8988T (cell line): ENCODE measurements at places on chromosomes 7 and 10.

DNA sequence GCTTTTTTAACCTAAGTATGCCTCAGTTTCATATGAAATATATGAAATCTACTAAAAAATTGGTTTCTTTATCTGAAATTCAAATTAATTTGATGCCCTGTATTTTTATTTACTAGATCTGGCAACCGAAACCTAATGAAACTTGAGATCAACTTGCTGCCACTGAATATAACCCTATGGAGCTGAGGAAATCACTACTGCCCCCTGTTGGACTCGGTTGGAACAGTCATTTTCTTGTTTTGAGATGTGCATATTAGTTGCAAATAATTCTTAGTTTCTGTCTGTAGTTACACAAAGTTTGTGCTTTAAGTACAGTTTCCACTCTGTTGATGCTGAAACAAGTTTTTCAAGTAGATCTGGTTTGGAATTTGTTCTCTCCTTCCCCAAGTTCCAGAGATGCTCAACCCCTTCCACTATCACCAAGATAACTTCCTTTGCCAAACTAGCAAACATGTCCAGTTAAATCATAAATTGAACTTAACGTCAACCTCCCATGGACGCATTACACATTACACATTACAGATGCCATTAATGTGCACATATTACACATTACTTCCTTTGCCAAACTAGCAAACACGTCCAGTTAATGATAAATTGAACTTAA is 22.2 kb upstream of the EXOC4 start:
- DNase-seq = no peak

GRCh38 chr7:150958062-150958552 is 20.0 kb downstream of the KCNH2 start:
- no peak for DNase-seq

DNA sequence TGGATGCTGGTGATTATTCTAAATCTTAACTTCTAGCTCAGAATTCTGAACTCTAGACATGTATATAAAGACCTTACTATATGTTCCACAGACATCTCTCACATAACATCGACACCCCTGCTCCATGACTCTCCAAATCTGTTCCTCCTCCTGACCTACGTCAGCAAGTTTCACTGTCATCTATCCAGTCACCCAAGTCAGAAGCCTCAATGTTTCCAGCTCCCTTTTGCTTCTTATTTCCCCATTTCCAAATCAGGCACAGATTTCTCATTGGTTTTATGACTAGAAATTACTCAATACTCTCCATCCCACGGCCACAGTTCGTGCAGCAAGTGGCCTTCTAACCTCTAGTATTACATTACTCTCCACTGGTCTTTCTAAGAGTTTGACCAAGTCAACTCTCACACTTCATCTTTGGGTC is 28.5 kb downstream of the EPC1 start:
- no peak for DNase-seq

DNA sequence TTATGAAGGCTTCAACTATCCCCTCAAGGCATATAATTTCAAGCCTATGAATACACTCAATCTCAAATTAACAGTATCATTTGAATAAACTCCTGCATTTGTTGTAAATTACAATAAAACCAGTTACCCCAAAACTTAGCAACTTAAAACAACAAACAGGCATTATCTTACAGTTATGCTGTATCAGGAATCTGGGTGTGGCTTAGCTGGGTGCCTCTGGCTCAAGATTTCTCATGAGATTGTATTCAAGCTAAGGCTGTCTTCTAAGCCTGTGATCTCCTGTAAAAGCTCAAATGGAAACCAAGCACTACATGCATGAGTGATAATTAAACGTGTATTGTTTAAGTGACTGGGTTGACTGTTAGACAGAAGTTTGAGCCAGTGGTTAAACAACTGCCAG is 341.0 kb upstream of the PHF14 start:
- no peak for DNase-seq

GRCh38 chr7:77209479-77210139 is 10.0 kb upstream of the FGL2 start:
- no peak for DNase-seq

- no peak for DNase-seq
These were observed 23.2 kb upstream of the GTPBP4 start for GRCh38 chr10:964988-965417.

DNA sequence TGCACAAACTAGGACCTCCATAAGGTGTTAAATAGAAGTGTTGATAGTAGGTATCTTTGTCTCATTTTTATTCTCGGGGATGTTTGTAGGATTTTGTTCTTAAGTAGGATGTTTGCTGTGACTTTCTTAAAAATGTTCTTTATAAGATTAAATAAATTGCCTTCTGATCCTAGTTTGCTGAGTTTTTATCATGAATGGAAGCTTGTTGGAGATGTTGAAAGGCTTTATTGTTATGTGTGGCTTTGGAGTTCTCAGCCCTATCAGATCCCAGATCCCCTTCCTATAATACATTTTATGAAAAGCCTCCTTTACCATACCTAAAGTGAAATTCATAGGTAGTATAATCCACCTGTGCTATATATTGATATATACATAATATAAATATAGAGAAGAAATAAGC is 40.1 kb downstream of the NHLRC2 start:
- DNase-seq = no peak

DNA sequence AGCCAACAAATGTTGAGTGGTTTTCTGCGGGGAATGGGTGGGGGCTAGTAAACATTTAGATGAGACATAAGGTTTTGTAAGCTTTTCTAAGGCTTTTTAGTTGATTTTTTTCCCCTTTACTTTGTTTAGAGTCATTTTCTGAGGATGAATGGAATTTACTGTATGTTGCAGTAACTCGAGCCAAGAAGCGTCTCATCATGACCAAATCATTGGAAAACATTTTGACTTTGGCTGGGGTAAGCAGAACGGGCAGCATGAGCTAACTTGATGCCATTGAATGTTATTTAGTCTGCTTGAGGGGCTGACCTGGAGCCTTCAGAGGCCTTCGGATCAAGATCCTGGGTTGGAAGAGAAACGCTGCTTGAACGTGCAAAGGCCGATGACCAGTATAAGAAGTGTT is 37.3 kb downstream of the FBH1 start:
- no peak for DNase-seq

GRCh38 chr7:29453021-29453420 is 110.6 kb upstream of the PRR15 start:
- DNase-seq = no peak

- DNase-seq = peak; percentile 6
These were observed 35.3 kb downstream of the RASGEF1A start for GRCh38 chr10:43231523-43232078.

DNA sequence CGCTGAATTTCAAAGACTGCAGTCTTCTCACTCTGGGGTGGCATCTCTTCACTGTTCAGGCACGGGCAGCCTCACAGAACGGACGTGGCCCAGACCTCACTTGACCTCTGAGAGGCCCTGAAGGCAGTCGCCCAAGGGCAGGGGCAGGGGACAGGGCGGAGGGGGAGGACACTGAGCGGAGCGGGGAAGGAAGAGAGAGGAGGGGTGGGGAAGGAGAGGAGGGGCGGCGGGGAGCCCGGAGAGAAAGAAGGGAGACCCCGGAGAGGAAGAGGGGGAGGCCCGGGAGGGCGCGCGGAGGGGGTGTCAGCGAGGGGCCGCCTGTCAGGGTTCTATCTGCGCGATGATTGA is 58.7 kb upstream of the COMTD1 start:
- no peak for DNase-seq

DNA sequence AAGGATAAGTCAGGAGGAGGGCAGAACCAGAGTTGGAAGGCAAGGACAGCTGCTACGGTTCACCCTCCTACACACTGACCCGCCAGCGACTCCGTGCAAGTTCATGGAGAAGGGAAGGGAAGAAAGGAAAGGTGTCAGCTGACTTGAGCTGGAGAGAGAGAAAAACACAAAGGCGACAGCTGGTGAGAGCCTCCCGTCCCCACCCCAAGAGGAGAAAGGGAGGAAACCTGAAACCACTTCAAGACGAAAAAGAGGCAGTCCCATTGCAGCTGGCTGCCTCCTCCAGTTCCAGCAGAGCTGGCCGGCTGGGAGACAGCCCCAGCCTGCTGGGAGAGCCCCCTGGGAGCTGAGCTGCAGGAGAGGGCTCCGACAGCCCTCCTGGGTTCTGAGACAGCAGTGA is 75.2 kb downstream of the PARD3 start:
- DNase-seq = no peak

DNA sequence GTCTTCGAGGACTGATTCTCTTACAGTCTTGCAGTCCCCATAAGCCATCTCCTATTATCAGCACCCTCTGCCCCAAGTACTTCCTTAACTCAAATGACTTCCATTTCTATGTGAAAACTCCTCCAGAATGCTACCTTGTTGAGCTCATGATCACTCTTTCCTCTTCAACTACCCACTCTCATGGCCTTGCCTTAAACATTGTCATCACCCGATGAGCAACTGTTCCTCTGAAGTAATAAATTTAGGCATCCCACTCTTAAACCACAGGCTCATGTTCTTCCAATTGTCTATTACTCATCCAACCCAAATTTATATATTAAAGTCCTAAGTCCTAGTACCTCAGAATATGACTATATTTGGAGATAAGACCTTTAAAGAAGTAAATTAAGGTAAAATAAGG is 152.9 kb downstream of the C1GALT1 start:
- DNase-seq = no peak
